Motor neuron (in vitro differentiated cells): ENCODE measurements at places on chromosomes 3 and 15. TPM values are rescaled to one million over a fixed set of nuclear protein-coding genes. Genes with fewer than 3 reads are reported as not detected.

GRCh38 chr3:130746246-130747039 lies at the start of gene PIK3R4:
Gene PIK3R4 (minus strand): TSS chr3:130746829. CDS start chr3:130745218, 1,611 bp downstream.
- ATAC-seq = peak; percentile 99

DNA sequence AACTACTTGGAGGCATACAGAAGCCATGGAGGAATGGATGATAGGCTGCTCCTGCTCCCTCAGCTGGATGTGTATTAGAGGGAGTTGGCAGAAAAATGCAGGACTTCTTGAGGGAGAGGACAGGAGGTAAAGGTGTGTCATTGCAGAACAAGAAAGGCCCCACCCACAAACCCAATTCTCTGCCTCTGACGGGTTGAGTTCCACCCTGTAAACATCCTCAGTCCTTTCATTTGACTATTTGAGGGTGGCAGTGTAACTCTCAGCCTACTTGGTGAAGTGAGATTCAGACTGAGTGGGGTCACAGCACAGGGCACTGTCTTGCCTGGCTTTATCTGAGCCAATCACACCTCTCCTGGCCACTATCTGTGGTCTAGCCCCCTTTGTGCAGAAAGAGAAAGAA lies at the start of gene TPRG1:
Gene TPRG1 (plus strand): TSS at position 265 of the 400 bp plus-strand sequence. CDS start 35,414 bp downstream, outside the sequence.
- ATAC-seq = no peak

DNA sequence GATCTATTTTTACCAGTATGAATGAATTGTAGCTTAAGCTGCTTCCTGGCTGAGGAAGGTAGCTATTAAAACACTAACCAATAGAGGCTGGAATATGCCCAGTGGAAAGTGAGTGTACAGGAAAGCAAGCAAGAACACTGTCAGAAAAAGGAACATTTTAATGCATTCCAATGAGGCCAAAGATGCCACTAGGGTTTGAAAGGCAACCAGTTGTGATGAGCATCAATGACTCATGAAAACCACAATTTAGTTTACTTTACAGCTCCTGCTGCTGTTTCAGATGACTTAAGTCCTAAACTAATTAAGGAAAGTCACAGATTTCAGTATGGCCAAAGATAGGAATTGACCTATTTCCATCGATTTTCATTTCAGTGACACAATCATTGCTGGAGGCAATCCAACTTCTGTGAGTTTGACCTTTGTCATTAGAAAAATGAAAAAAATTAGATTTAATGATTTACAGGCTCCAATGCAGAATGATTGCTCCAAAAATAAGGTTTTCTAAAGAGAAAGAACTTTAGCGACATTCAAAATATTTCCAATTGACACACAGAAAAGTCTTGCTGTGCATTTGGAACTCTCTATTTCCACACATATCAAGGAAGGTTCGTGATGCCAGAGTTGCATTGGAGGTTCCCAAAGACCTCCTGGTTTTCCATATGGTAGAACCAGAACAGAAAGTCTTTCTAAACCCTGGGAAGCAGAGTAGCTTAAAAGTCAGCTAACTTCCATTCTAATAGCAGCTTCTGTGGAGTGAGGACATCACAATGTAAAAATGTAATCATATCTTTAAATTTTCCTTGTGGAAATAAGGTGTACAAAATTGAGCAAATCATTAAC lies 103.0 kb downstream of the SUCNR1 start:
- peak; percentile 81 for ATAC-seq

DNA sequence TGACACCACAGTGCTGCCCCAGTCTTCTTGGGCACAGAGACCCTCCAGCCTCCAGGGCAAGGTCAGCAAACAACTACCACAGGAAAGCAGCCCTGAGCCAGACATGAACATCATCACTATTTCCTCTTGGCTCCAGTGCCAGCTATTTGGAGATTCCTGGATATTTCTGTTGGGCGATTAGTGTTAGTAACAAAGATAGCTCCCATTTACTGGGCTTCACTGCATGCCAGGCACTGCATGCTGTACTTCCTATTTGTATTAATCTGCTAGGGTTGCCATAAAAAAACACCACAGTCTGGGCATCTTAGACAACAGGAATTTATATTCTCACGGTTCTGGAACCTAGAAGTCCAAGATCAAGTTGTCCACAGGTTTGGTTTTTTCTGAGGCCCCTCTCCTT lies 255.1 kb upstream of the STT3B start:
- no peak for ATAC-seq

- no peak for ATAC-seq
These were observed 54.7 kb upstream of the TRAK1 start for GRCh38 chr3:42036483-42036823.

DNA sequence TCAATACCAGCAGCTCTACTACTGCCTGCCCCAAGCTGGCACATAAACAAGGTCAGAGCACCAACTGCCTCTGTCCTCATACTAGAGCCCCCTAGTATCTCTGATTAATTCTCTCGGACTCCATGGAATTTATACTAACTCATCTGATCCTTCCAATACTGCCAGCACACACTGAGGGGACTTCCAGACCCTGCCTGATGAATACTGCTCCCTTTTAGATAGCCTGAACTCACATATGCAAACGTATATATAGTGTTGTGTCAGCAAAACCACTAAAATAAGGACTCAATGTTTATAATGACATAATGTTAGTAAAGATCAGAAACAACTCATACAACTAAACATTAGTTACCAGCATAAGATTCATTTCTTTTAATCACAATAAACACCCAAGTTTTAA lies 25.0 kb downstream of the CEP70 start:
- no peak for ATAC-seq

GRCh38 chr3:107476462-107476861 lies 46.3 kb upstream of the BBX start:
- no peak for ATAC-seq

DNA sequence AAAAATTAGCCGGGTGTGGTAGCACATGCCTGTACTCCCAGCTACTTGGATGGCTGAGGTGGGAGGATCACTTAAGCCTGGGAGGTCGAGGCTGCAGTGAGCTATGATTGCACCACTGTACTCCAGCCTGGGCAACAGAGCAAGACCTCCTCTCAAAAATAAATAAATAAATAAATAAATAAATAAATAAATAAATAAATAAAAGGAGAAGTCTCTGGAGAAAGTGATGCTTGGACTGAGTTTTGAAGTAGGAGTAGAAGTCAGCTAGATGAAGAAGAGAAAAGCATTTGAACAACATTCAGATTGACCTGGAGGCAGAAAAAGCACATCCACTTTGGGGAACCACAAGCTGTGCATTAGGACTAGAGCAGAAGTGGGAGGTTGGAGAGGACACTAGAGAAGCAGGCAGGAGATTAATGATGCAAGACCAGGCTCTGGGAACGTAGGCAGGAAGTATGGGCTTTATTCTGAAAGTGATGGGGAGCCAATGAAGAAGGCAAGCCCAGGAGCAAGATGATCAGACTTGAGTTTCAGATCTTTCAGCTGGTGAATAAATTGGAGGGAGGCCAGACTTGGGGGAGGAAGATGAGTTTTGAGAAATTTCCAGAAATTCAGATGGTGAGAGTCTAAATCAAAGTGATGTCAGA lies 48.7 kb downstream of the KLHL6 start:
- ATAC-seq = no peak

GRCh38 chr15:38362355-38362754 lies 91.6 kb upstream of the FAM98B start:
- ATAC-seq = no peak

DNA sequence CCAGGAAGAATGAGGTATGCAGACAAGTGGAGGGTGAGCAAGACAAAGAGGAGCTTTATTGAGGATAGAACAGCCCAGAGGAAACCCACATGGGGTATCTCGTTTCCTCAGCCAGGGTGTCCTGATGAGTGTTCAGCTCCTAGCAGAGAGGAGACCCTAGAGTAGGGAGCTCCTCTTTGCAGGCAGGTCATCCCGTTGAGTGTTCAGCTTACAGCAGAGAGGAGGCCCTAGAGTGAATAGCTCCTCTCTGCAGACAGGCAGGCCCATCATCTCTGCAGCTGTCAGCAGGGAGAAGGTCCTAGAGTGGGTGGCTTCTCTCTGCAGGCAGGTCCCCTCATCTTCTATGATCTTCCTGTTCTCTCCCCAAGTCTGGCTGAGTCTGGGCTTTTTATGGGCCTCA lies 90.6 kb upstream of the TNFSF10 start:
- ATAC-seq = no peak

DNA sequence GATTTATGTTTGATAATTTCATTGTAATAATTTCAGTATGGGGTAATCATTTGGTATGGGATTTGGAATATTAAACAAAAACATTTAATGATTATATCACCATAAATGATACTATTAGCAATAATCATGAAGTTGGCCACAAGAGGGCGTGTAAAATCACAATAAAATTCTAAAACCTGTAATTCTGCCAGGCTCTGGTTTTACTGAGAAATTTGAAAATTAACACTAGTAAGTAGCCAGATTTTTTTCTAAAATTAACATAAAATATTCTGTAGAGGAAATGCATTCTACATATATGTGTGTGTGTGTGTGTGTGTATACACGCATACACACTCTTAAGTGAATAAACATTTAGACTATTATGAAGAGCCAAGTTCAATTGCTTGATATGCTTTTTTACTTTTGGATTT lies 40.5 kb downstream of the FEZF2 start:
- ATAC-seq = no peak

DNA sequence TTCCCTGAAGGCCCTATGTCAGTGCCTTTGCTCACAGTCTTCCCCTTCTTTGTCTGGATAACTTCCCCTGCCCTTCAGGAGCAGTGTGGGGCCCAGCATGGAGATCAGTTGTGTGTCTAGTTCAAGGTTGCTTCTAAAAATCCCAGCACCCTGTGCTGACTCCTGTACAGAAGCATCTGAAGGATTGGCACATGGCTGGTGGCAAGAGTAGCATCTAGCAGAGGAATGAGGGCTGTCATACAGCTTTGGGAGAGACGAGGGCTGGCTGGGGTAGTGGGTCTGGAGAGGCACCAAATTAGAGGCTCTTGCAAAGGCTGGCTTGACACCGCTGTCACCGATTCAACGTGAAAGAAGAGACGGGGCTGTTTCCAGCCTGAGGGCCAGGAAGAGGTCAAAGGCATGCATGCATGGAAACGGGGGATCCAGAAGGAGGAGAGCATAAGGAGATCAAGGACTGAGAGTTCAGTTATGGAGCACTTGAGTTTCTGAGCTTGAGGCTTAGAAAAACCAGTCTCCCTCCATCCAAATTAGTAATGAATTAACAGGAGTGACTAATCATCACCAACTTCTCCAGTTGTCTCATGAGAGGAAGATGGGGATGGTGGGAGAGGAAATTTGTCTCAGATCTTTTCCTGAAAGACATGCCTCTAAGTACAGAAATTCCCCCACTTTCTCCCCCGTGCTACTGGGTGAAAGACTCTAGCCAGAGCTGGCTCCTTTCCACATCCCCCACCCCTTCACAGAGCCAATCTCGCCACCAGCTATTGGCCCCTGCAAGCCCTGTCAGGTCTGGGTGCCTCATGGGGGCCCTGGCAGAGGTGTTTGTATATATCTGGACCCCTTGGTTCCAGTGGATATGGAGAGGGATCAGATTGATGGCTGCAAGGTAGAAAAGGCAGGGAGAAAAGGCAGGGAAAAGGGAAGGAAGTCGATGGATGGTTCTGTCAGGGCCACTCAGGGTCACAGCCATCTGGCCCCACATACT lies 45.9 kb downstream of the SLCO2A1 start:
- ATAC-seq = no peak

- peak; percentile 89 for ATAC-seq
These were observed 17.6 kb upstream of the LINGO1 start for GRCh38 chr15:77650265-77650664.

DNA sequence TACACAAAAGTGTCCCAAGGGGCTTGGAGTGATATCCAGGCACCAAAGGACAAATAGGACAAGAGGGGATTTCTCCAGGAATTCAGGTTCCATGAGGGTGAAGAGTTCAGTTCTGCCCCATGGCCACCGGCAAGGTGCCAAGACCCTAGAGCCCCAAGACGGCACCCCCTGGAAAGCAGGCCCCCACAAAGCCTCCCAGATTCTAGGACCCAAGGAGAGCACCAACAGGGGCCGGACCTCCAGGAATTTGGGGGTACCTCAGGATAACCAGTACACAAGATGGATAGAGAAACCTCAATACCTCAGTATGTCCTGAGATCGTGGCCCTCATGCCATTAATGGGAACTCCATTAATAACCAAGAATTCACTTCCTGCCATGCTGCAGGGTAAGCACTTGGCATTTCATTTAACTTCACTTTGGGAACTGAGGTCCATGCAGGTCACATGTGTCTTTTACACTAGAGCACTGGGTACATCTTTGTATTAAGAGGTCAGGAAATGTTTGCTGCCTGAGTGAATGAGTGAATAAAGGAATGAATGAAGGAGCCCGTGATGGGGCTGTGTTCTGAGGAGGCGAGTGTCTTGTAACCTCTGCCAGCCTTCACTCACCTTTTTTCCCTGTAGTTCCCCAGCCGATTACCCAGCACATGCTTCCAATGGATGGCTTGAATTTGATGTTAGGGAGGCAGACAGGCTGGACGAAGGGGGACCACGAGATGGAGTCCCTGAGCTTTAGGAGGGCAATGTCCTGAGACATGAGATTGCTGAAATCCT lies 15.5 kb upstream of the PRSS50 start:
- no peak for ATAC-seq

DNA sequence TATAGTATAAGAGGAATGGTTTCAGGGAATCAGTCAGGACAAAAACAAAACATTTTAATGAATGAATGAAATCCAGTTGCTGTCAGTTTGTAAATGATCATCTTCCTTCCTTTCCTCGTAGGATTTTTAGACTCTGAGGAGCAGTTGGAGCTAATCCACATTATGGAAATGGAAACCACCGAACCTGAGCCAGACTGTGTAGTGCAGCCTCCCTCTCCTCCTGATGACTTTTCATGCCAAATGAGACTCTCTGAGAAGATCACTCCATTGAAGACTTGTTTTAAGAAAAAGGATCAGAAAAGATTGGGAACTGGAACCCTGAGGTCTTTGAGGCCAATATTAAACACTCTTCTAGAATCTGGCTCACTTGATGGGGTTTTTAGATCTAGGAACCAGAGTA lies 3.1 kb downstream of the TIPARP start:
- ATAC-seq = no peak

DNA sequence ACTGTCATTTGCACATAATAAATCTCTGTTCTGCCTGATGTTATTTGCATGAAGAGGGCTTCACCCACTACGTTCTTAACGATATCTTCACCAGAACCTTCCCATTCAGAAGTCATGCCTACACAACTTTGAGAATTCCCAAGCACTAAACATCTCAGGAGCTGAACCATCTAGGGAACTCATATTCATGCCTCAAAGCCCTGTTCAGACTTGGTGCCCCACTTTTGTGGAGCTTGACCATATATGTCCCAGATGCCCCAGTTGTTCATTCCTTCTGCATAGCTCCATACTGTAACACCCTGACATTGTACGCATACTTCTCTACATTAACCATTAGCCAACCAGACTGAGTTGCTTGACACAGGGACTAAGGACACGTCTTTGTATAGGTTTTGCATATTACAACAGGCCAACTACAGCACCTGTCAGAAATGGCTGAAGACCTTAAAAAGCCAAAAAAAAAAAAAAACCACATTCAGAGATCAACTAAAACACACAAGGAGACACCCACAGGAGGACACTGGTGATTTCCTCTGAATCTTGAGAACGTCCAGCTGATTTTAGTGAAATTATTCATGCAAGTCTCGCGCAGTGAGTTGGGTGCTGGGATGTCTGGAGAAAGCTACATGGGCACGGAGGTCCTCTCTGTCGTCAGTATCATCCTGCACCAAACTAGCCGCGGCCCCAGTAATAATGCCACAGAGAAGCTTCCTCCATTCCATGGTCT lies 141.4 kb downstream of the FOXP1 start:
- no peak for ATAC-seq

- no peak for ATAC-seq
These were observed 656.8 kb upstream of the SGO1 start for GRCh38 chr3:20842594-20843436.

Gene SST
- 19.6 and 23.8 TPM in 2 replicates for total RNA-seq

Gene TATDN2
- total RNA-seq = 36.6 and 37.0 TPM in 2 replicates

Gene AMT
- total RNA-seq = 11.2 and 12.6 TPM in 2 replicates

Gene PLSCR2
- total RNA-seq = not detected in 2 replicates

Gene RCCD1
- total RNA-seq = 14.0 and 17.1 TPM in 2 replicates

Gene CHD2
- total RNA-seq = 58.0 and 58.9 TPM in 2 replicates

Gene CPN2
- 0.14 and 0.36 TPM in 2 replicates for total RNA-seq

Gene MEIS2
- 146 and 152 TPM in 2 replicates for total RNA-seq
